Activated effector memory CD4-positive, alpha-beta T cell treated with anti-CD3 and anti-CD28 coated beads, Interleukin-2, amount 50 U/mL, for 16 hours (primary cell): ENCODE measurements at places on chromosomes 5 and 9.

- DNase-seq, result no peak
These were observed 74.7 kb upstream of the TNPO1 start for GRCh38 chr5:72741805-72742204.

- no peak for DNase-seq
These were observed 242.6 kb downstream of the KIAA0825 start for GRCh38 chr5:94375801-94376200.

DNA sequence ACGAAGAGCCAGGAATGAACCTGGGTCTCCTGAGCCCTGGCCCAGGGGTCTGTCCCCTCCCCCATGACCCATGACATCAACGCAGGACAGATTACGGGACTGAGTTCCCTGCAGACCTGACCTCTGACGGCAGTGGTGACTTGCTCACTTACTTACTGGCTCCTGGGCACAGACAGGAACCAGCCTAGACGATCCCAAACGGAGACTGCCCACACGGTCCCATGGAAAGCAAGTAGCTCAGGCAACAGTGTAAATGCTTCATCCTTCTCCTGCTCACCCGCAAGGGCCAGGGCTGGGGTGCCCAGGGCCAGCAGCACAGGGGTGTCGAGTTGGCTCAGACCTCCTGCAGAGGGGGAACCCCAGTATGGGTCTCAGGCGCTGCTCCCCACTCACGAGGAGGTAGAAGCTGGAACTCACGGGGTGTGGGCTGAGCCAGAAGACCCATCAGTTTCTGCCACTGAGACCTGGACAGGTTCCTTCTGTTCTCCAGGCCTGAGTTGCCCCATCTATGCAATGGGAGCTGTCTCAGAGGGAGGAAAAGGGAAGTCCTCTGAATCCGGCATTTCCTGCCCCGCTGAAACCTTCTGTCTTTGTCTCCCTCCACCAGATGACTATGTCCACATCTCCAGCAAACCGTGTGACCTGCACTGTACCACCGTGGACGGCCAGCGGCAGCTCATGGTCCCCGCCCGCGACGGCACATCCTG lies 5.6 kb downstream of the ADAMTSL2 start:
- no peak for DNase-seq

DNA sequence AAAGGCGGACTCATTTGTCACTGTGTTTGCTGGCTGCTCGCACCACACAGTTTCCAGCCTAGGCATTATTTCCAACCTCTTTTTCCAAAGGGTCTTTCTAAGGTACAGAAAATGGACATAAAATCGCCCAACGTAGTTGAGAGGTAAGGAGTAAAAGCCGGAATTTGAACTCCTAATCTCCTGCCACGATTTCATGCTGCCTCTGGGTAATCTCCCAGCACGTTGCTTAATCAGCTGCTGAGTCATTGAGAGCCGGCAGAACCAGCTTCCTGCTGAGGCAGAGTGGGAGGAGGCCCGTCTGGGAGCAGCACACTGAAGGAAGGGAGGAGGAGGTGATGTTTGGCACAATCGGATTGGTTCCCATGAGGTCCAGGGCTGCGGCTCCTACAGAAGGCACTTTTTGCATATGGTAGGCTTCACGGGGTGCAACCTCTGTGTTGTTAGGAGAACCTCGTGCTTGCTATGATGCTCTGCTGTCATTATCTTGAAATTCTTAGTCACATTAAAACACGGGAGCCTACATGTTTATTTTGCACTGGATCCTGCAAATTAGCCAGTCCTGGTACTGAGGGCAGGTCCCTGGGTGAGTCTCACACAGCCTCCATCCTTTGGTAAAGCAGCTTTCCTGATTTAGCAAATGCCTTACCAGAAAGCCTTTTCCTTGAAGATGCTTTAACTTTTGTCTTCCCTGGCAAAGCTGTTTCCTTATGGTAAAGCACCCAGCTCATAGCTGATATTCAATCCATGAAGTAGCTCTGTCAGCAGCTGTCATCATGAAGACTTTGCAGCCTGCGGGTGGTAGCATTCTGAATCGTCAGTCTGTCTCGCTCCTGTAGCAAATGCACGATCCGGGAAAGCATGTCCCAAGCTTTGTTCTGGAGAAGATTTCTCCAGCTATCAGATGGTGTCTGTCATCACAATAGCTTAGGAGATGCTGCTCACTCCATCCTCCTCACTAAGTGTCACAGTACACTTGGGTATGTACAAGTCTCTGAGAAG lies 191.6 kb upstream of the MSX2 start:
- no peak for DNase-seq

DNA sequence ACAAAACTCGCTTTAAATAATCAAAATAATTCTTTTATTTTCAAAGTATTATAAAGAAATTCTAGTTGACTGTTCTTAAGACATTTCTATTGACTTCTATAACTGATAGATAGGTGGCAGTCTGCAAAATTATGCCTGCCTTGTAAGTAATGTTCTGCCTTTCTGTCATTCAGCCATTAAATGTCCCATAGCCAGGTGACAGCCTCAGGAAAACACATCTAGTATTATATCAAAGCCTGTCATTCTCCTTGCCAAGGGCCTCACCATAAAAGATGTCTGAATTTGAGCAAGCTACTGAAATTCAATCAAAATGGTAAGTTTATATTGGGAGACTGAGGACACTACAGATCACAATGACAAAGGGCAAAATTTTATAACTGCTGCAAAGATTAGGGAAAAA lies 170.4 kb upstream of the COX7C start:
- DNase-seq, result no peak

DNA sequence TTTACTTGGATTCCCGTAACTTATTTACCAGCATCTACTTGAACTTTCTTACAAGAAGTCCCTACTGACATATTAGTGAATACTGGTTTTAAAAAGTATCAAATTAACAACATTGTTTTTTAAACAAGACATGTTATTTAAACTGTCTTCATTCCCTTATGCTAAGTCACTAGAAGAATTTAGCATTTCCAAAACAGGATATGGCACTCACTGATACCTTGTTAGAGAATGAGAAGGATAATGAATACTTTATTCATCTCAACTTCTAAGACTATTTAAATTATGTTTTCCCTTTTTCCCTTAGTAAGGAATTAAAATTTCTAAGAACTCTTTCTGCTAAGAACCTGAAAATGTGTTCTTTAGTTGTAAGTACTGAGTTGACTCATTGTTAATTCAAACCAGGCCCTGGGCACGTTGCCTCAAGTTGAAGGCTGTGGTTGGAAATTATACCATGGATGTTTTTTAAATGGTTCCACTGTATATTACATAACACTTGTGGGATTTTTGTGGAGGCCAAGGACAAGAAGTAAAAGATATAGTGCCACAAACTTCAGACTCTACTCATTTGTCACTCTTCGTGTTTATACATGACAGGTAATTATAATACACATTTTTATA lies 219.0 kb upstream of the EDIL3 start:
- no peak for DNase-seq

DNA sequence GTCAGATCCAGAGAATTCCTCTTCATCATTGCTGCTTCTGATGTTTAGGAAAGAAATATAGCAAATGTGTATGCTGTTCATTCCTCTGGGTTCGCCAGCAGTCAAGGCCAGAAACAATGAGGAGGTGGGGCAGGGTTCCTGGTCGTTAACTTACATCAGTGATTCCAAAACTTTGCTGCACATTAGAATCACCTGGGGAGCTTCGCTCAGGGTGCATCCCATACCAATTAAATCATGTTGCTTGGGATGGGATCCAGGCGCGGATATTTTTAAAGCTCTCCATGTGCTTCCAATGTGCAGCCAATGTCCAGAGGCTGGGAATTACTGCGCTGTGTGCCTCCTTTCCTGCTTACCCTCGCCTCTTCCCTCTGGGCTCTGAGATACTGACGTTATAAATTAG lies 227.9 kb upstream of the KLF9 start:
- no peak for DNase-seq

- no peak for DNase-seq
These were observed 74.5 kb downstream of the MRPS27 start for GRCh38 chr5:72245546-72245945.

DNA sequence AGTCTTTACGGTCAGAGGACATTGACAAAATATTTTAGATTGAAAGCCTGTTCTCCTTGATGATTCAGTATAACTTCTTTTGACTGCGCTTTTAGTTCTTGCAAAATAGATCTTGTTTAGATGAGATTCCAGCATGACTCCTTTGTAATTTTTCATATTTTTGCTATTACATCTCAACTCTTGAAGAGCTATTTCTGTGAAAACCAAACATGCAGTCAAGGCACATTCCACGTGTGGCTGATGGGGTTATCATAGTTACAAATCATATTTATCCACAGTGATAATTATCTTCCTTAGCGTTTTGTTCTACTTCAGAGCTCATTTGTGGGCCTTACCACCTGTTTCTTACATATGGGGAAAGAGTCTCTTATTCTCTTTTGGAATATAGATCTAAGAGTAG lies 238.8 kb upstream of the DMRT1 start:
- no peak for DNase-seq

- no peak for DNase-seq
These were observed 7.3 kb downstream of the ZFP62 start for GRCh38 chr5:180853848-180854176.

DNA sequence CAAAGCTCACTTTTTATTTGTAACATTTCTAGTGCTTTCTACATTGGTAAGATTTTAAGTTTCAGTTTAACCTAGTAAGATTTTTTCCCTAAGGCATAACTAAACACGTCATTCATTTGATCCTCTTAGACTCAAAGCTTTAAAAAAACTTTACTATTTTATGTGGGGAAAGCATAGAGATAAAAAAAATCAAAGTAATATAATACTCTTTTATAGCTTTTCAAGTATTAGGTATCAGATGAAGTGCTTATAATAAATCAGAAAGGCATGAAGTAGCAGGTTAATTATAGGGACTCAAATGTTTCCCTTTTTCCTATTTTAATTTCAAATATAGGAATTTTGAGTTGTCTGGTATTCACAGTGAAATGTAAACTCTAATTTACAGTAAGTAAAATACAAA lies 68.0 kb upstream of the POU5F2 start:
- DNase-seq, result no peak

GRCh38 chr5:115578657-115579056 lies 23.6 kb downstream of the TICAM2 start:
- DNase-seq, result no peak

GRCh38 chr5:127330116-127330515 lies 39.5 kb downstream of the MEGF10 start:
- no peak for DNase-seq

- no peak for DNase-seq
These were observed 1.3 kb upstream of the SVEP1 start for GRCh38 chr9:110580850-110581249.

DNA sequence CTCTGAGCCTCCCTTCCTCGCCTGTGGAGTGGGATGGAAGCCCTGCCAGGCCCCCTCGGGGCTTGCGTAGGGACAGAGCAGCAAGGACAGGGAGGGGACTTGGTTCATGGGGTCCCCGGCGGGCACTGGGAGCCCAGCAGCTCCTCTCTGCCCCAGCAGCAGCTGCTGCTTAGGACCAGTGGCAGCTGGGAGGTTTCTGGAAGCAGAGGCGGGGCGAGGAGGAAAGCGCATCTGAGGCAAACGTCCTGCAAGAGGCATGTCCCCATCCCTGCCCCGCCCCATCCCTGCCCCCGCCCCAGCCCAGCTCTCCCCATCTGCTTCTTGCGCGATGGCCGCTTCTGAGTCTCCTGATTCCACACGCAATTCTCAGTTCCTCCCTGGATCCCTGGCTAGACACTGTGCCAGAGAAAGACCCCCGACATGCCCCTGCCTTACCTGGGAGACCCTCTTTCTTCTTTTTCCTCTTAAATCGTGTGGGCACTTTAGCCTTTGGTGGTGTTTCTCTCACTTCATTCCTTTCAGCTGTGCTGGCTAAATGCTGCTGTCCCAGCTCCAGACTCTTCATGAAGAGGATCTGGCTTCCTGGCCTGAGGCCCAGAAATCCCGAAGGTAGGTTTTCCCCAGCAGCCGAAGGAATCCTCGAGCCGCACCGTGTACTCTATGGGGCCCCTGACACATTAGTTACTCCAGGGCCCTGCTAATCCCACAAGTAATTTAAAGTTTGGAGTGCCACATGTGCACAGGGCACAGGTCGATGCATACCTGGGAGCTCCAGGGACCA lies 4.4 kb upstream of the OR2S2 start:
- DNase-seq, result no peak

DNA sequence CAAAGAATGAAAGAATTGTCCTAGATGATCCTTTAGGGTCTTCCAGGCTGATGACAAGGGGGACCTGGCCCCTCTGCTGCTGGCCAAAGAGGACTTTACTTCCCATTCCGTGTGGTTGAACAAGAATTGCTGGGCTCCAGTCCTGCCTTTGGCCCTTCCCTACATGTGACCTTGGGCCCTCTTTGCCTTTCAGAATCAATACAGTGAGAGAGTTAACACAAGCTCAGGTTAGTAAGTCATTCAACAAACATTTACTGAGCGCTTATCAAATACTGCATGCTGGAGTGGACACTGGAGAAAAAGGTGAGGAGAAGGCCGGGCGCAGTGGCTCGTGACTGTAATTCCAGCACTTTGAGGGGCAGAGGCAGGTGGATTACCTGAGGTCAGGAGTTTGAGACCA lies 113.1 kb downstream of the C9orf50 start:
- DNase-seq, result no peak

- no peak for DNase-seq
These were observed 726.1 kb upstream of the WWC1 start for GRCh38 chr5:167565189-167565954.

- DNase-seq, result no peak
These were observed 153.7 kb upstream of the EGFLAM start for GRCh38 chr5:38104497-38105230.

GRCh38 chr9:104247899-104248460 lies 153.9 kb downstream of the SMC2 start:
- DNase-seq, result no peak

- no peak for DNase-seq
These were observed 62.3 kb downstream of the THBS4 start for GRCh38 chr5:80097451-80097850.

DNA sequence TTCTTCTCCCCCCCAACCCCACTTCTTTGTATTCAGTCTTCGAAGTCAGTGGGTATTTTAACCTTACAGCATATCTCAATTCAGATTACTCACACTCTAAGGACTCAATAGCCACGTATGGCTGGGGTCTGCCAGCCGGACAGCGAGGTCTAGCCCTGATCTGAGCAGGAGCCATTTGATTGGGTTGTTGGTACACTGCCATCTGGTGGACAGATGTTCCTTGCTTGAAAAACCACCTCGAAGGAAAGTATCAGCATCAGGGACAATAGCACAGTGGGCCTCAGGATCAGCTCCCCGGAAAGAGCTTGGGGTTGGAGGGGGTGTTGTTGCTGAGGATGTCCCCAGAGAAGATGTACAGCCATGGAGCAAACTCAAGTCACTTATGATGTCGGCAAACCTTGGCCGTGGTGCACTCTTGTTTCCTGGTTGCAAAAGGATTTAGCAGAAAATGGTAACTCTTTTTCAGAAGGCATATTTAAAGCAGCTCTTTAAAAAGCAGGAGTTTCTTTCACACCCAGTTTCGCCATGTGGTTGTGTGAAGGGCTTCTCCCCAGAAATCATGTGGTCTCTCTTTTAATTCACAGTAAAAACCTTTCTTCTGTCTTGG lies 31.7 kb upstream of the KCNMB1 start:
- DNase-seq, result peak; percentile 77

DNA sequence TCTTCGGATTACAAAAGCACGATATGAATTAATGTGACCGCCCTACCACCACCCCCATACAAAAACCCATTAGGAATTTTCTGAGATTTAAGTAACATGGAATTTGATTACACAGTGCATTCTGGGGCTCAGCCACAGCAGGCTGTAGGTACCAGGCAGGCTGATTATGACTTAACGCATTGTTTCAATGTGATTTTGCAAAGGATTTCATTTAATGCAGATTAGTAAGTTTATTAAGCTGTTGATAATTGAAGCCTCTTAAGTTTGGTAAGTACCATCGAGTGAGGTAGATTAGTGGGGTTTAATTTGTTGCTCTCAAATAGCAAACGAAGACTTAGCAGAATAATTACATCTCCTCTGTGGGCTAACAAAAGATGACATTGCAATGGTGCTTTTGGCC lies 240.1 kb downstream of the TRPM3 start:
- no peak for DNase-seq
